SHP77 treated with DMSO at 0.1 percent for 48 hours (cell line): ENCODE measurements at places on chromosomes 16 and 17.

DNA sequence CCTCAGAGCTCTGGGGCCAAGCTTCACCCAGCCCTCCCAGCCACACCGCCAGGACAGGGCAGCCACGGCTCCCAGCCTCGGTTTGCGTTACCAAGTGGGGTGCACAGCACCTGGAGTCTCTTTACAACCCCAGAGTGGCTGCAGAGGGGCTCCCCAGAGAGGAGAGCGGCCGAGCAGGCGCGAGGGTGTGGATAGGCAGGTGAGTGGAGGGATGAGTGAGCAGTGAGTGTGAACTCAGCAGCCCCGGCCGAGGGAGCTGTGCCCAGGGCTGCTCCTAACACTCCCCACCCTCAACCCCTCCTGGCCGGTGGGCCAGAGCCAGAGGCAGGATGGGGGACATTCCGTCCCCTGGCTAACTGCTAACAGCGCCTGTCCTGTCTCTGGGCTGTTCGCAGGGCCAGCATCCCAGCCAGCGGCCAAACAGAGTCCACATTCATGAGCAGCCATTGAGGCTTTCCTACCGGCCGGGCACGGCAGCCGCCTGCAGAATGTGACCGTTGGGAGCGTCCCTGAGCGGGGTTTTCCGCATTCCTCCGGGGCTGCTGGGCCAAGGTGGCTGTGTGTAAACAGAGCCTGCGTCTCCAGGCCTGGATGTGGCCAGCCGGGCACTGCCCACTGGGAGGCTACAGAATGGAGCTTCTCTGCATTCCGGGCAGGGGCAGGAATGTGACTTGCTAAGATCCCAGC is 5.3 kb downstream of the ZNF469 start:
- no peak for DNase-seq

GRCh38 chr16:65120831-65121721 is 787 bp downstream of the CDH11 start:
- no peak for DNase-seq

- no peak for DNase-seq
Observed at GRCh38 chr17:7262935-7263800, 890 bp upstream of the CLDN7 start.

DNA sequence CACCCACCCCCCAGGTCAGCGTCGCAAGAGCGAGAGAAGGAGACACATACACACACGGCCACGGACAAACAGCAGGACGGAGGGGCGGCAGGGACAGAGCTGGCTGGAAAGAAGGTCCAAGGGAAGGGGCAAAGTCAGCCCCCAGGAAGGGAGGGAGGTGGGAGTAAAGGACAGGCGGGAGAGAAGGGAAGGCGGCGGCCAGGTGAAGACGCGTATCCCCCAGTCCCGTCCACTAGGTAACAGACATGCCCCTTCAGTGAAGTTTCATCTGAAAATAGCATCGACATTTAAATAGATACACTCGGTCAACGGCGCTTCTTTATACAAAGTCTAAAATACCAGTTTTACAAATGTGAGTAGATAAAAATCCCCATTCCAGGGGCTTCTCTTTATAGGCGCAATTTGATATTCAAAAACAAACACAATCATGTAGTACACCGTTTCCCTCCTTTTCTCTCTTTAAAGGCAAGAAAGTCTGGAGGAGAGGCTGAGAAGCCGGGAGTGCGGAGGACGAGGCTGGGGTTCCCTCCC is 4.5 kb downstream of the CBX8 start:
- no peak for DNase-seq

DNA sequence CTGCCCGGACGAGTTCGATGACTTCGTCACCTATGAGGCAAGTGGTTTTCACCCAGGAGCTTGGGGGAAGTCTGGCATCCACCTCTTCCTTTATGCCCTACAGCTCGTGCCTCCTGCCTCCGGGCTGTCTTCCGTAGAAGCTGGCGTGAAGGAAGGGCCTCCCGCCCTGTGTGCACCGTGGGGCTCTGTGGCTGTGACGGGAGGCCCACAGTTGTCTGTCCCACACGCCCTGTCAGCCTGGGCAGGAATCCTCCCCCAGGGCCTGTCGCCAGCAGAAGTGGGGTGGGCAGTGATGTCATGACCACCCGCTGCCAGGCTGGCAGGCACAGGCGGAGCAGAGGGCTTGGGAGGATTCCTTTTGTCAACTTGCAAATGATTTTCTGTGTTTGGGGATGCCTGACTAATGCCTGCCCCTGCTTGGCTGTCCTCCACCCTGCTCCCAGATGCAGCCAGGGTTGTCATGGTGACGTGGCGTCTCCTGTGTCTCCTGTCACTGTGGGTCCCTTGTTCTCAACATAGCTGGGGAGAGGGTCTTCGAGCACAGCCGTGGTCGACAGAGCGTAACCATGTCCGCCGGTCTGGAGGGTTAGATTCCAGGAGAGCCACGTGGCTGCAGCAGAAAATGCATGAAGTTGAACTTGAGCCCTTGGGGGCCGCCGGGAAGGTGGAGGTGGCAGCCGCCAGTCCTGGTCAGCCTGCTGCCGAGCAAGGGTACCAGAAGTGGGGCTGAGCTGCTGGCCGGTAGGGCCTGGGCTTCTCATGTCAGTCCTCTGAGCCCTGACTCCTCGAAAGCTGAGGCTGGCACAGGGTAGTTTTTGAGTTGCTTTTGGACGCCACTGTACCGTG is 46.1 kb downstream of the RAB11FIP3 start:
- DNase-seq, result no peak

- no peak for DNase-seq
Observed at GRCh38 chr16:89192956-89193575, 7.3 kb downstream of the SLC22A31 start.

- DNase-seq, result no peak
Observed at GRCh38 chr17:80848449-80849102, 143.1 kb upstream of the CHMP6 start.

- DNase-seq, result no peak
Observed at GRCh38 chr16:72480911-72481310, 309.0 kb upstream of the PMFBP1 start.

DNA sequence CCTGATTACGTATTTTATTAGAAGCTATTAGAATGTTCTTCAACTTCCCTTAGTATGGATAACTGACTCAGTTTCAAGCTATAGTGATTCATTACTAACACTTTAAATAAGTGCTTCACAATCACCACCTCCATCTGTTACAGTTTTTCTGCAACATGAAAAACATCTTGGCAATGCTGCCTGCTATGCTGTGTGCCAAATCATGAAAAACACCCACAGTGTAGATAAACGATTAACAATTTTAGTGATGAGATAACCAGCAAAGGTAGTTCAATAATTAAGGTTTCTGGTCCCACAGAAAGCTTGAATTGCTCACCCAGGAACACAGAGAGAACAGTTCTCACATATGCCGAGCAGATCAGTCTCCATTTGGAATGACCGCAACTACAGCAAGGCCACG is 51.4 kb upstream of the SLC25A19 start:
- DNase-seq, result no peak

DNA sequence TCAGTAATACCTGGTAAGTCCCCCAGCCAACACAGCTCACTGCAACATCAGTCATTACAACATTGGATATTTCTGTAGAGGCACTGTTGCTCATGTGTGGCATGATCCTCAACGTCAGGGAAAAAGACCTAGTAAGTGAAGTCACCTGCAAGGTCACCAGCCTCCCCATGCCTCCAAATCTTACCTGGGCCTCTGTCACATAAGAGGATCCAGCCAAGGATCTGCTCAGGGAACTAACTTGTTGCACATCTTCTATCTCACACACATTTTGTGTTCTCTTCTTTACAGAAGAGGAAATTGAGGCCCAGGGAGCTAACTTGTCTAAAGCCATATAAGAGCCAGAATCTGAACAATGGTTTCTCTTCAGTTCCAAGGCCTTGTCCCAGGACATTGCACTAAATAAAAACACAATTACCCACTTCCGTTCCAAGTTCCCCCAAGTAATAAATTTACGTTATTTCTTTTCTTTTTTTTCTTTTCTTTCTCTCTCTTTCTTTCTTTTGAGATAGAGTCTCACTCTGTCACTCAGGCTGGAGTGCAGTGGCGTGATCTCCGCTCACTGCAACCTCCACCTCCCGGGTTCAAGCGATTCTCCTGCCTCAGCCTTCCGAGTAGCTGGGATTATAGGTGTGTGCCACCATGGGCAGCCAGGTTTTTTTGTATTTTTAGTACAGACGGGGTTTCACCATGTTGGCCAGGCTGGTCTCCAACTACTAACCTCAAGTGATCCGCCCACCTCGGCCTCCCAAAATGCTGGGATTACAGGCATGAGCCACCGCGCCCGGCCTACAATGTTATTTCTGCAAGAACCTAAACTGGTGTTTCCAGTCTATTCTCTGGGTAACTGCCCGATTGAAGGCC is 1.3 kb downstream of the SHMT1 start:
- DNase-seq, result no peak

- no peak for DNase-seq
Observed at GRCh38 chr17:50219342-50219741, 17.9 kb upstream of the COL1A1 start.

DNA sequence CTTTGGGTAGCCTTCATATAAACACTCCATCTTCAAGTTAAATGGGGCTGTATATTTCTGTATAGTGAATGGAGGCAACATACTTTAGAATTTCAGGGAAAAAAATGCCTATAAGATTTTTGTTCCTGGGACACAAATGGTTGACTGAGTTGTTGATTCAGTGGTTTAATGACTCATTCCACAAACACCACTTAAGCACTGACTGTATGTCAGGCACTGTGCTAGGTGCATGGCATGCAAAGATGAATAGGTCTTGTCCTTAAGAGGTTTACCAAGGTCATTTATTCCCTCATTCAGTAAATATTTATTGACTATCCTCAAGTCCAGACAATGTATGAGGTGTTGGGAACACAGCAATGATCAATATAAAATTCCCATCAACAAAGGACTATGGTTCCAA is 417.1 kb downstream of the CA10 start:
- DNase-seq, result no peak

GRCh38 chr16:78984887-78985464 is 615.6 kb downstream of the MAF start:
- peak; percentile 6 for DNase-seq

DNA sequence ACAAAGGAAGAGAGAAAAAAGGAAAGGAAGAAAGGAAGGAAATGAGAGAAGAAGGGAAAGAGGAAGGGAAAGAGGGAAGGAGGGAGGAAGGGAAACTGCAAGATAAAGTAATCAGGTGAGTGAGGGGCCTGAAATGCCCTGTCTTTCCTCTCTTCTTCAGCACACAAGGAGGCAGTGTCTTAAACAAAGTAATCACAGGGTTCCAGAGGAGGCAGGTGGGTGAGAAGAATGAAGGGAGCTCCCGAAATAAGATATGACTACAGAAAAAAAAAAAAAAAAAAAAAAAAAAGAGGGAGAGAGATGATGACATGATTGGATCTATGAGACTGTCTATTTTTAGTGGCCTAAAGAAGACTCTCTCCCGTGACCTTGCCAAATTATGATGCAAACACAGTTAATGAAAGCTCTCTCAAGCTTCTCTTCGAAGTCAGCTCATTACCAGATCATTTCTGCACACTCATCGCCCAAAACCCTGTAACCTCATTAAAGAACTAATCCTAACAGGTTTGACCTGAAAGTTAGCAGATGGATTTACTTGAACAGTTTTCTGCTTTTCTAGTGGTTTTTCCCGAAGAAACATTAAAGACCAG is 53.6 kb downstream of the CDH11 start:
- DNase-seq, result no peak

- DNase-seq, result no peak
Observed at GRCh38 chr16:3038256-3038655, 1.5 kb upstream of the BICDL2 start.

- DNase-seq, result no peak
Observed at GRCh38 chr17:61073131-61073530, 326.5 kb upstream of the TBX2 start.

DNA sequence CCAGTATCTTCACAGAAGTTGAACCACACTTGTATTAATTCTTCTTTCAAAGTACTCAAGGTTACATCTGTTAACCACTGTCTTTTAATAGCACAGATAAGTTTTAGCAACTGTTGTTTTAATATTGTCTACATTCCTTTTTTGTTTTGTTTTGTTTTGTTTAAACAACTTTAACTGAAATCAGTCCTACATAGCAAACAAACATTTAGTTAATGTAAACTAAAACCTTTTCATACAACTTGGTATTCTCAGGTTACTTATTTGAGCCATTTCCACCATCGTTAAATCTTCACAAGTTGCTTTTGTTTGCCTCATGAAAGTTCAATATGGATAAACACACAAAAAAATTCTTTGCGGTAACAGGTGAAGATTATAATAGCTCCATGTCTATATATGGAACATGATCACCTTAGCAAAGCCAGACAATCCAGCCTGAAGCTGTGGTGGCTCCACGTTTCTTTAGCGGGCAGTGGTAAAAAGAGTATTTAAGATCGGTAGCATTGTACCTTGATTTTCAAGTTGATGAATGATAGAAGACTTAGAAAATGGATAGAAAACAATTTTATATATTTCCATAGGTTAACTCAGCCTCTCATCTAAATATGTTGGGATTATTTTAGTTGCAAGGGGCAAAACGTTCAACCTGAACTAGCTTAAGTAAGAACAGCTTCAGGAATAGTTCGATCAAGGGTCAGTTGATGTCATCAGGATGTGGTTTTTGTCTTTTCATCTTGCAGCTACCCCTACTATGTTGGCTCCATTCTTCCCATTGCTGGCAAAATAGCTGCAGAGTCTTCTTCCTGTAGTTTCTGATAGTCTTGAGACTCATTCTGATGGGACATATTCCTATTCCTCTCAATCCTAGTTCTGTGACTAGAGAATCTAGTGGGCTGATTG is 182.8 kb downstream of the FTO start:
- DNase-seq, result no peak

DNA sequence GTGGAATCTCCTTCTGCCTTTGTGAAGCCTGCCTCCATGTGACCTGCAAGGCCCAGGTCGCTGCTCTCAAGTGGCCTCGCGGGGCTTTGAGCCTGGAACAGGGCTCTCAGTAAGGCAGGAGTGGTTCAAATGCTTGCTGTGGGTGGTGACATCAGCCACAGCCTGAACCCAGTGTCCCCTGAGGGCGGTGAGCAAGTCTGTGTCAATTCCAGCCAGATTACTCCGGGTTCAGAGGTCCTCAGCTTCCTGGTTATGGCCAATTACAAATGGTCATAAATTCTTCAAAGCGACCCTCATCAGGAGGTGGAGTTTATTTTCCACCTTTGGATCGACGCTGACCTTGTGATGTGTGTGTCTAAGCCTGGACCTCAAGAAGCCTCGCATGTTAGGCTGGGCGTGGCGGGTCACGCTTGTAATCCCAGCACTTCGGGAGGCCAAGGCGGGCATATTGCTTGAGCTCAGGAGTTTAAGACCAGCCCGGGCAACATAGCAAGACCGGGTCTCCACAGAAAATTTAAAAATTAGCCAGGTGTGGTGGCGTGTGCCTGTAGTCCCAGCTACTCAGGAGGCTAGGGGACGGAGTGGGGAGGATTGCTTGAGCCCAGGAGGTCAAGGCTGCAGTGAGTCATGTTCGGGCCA is 17.3 kb downstream of the LGALS3BP start:
- no peak for DNase-seq

DNA sequence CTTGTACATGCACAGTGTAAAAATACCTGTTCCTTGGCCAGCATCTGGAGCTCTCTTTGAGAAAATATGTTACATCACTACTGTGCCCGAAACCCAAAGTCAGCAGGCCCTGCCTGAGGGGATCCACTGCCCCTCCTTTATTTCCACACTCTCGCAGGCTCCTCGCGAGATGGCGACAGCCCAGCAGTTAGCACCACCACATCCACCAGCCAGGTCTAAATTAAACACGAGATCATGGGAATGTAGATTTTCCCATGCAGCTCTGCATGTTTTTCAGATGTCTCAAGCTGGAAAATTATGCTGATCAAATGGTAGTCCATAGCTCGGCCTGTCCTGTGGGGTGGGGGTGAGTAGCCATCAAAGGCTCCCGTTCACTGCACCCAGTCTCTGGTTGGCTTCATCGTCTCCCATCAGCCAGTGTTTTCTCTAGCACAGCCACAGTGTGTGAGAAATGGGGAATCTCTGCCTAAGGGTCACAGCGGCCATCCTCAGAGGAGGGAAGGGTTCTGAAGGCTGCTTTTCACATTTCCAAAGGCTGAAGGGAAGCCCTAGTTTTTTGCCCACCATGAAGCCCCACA is 34.7 kb downstream of the EPN2 start:
- DNase-seq, result no peak
